GM18507 (cell line): ENCODE measurements at places on chromosomes 2 and 18.

DNA sequence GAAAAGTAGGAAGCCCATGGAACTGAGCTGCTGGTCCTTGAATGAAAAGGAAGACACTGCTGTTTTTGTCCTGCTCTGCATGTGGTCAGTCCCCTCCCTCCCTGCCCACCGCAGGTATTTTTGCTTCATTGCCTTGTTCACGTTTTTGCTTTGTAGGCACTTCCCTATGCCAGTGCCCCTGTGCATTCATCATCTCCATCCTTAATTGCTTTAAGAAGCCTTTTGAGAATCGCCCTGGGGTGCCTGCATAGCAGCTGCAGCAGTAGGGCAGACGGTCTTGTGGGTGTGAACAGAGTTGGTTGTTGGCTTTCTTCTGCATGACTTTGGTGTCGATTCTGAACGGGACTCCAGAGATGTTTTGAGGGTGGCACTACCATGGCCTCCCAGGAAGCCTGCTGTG, 97.0 kb downstream of the CABLES1 start:
- no peak for DNase-seq

DNA sequence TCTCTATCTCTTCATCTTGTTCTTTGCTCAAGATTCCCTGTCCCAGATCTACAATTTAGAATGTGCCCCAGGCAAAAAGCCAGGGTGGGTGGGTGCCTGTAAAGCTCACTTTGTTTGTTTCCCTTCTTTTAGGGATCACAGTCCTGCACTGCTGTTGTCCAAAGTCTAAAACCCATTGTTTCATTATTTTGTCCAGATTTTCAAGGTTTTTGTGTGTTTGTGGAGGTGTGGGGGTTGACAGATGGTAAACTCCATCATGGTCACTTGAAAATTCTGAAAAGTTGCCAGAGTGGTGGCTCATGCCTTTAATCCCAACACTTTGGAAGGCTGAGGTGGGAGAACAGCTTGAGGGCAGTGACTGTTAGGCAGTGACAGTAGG, 41.5 kb downstream of the YES1 start:
- no peak for DNase-seq

GRCh38 chr2:98554116-98554861, 54.0 kb downstream of the COA5 start:
- no peak for DNase-seq

DNA sequence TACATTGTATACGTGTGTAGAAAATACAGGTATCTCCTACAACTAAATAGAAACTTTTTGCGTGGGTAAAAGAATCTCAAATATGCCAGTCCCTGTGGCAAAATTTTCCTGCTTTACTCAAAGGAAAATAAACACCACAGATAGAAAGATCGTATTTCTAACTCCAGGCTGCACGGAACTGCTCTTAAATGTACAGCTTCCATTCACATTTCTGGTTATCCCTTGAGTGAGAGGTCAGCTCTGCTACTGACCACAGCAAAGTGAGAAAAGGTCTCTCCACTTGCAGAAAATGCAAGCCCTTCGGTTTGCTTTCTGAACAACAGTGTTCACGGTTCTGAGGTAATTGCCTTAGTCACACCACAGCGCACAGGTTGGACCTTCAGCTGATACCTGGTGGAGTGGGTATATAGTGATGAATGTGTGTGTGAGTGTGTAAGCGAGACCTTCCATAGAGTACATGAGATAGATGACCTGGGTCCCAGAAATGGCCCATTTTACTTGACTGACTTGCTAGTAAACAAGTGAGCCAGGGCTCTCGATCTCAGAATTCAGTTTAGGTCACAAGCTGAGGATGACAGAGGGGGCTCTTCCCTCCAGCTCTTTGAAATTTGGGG, 52.1 kb downstream of the ALPK2 start:
- DNase-seq = no peak

- DNase-seq = no peak
Measured at GRCh38 chr18:924987-925386, 20.3 kb downstream of the ADCYAP1 start.

DNA sequence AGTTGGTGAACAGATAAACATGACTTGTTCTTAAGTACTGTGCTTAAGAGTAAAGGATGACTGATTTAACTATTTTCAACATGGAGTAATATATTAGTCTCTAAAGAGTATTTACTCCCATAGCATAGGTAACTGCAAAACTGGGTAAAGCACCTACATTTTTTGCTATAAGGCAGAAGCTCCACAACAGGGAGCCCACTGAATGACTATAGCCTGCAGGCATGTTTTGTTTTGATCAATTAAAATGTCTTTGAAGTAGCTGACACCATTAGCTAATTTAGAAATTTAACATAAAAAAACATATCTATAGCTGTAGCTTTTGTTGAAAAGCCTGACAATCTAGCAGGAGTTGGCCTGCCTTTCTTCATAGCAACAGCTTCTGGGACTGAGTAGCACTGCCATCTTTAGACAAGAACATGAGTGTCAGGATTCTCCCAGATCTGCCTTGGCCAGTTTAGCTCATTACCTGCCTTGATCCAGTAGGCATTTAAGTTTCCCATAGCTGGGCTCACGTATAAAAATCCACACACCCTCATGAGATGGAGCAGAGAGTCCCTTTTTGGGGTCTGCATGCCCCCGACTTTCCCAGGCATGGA, 1935.1 kb upstream of the PIK3C3 start:
- no peak for DNase-seq

GRCh38 chr18:60019463-60019840, 119.7 kb downstream of the PMAIP1 start:
- DNase-seq = no peak

GRCh38 chr2:145141981-145142380, 622.1 kb upstream of the ZEB2 start:
- no peak for DNase-seq

GRCh38 chr2:209523041-209523740, 99.3 kb downstream of the MAP2 start:
- DNase-seq = no peak

DNA sequence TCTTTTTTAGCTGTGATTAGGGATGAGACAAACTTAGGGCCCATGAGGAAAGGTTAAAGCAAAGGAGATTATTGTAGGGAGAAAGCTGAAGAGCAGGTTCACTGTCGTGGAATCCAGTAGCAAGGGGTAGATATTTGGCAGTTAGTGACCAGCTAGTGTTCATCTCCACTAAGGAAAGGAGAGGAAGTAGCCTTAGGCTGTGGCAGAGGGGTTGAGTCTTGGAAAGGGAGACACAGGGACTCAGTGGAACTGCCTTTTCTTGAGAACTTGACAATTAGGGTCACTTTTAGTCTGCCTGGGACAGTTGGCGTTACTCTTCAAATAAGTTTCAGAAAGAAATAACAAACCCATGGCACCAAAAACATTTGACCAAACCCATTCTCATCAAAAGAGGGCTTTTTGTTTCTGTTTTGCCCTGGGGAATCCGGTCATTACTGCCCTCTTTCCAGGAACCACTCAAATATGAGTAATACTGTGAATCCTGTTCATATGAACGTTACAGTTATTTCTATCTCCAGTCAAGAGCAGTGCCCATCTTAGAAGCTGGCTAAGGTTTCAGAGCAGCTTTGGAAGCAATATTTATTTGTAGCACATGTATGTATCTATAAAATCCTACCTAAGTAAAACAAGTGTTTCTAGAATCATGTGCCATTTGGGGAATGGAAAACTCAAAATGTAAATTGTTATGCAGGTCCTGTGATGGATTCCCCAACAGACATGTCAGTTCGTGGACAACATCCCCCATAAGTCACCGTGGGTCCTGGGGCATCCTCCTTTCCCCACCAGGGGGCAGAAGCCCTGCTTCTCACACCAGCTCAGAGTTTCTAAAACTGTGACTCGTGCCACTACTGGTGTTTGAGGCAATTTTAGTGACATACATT, 77.3 kb upstream of the PHLPP1 start:
- DNase-seq = peak; percentile 40

DNA sequence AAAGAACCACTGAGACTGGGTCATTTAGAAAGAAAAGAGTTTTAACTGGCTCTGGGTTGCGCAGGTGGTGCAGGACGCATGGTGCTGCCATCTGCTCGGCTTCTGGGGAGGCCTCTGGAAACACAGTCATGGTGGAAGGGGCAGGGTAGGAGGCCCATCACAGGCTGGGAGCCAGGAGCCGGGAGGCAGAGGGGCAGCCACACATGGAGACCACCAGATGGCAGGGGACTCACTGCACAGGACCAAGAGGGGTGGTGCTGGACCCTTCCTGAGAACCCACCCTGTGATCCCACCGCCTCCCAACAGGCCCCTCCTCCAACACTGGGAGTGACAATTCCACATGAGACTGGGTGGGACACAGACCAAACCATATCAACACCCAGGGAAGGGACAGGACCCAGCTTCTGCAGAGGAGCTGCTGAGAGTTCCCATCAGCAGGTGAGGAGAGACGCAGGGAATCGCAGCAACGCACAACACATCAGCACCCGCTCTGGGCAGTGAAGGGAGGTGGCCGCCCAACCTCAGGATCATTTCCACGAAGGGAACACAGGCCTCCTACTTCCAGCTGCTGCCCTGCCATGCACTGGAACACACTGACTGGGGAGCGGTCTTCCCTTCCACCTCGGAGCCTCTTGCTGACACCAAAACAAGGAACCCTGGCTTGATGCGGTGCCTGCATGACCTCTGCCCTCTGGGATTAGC, 130.7 kb downstream of the TPO start:
- no peak for DNase-seq

GRCh38 chr2:35822716-35823115, 532.9 kb upstream of the CRIM1 start:
- DNase-seq = no peak

DNA sequence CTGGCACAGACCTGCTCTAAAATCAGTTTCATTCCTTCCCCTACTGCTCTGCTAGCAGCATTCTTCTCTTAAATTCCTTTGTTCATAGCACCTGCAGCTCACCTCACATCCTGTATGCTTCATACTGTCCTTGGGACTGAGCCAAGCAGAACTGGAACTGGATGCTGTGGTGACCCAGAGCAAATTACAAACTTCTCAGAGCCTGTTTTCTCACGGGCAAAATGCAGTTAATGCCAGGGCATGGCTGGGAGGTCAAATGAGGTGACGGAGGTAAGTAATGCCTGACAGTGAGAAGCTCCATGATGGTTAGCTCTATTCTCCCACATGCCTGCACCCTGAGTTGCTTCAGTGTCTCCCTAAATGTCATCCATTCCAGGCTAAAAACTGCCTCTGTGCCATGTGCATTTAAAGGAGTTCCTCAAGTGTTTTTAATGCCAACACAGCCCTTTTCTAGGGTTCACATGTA, 29.7 kb downstream of the C2orf42 start:
- no peak for DNase-seq

- DNase-seq = no peak
Measured at GRCh38 chr18:74518456-74519295, 15.6 kb upstream of the CNDP1 start.

DNA sequence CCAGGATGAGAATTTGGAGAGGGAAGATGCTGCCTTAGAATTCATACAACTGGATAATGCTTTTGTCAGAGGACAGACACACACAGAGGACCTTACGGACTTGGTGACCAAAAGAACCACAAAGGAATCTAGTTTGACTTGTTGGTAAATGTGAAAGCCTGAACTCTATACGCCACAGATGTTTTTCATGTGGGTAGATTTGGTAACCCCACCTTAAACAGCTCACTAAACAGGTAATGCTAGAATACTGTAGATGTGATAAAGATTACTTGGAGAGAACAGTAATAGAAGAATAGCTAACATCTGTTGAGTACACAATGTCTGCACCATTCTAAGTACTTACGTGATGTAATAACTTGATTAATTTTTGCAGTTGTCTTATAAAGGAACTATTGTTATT, 24.1 kb downstream of the ANXA4 start:
- DNase-seq = no peak

DNA sequence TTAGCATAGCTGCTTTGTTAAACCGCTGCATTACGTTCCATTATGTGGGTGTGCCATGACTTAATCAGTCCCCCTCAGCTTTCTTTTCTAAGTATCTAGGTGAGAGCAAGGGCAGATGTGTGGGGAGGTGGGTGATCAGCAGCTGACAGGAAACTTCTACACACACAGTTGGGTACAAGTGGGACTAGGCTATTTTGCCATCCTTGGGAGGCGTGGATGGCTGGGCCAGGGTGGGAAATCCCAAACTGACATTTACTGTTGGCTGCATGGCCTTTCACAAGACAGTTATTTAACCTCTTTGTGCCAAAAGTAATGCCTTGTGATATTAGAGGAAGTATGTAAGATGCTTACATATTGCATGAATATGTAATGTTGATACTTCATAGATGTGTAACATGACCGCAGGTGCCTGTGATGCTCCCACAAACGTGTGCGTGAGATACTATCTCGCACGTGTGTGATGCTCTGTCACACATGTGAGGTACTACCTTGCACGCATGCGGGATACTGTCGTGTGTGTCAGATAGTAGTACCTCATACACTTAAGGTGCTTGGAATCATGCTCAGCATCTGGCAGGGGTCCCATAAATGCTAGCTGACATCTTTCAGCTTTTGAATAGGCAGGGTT, 314.5 kb downstream of the PRKCE start:
- DNase-seq = no peak

- DNase-seq = no peak
Measured at GRCh38 chr18:59357928-59358327, 1.1 kb downstream of the LMAN1 start.

GRCh38 chr2:80255918-80256781, 48.4 kb downstream of the LRRTM1 start:
- no peak for DNase-seq

GRCh38 chr2:25700221-25700660, 26.9 kb upstream of the DTNB start:
- no peak for DNase-seq

DNA sequence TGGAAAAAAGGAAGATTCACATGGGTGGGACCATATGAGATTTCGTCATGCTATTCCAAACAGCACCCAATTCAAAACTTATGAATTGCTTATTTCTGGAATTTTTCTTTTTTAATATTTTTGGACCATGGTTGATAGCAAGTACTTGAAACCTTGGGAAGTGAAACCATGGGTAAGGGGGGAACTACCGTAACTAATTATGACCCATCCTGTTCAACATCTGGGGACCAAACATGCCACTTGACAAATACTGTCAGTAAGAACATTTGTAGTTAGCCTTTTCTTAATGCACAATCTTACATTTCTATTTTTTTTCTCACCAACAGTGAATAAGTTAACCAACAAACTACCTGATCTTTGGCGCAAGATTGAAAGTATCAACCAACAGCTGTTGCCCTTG, 105.7 kb upstream of the TTC39C start:
- no peak for DNase-seq

- no peak for DNase-seq
Measured at GRCh38 chr2:229330952-229331351, 59.9 kb upstream of the PID1 start.

DNA sequence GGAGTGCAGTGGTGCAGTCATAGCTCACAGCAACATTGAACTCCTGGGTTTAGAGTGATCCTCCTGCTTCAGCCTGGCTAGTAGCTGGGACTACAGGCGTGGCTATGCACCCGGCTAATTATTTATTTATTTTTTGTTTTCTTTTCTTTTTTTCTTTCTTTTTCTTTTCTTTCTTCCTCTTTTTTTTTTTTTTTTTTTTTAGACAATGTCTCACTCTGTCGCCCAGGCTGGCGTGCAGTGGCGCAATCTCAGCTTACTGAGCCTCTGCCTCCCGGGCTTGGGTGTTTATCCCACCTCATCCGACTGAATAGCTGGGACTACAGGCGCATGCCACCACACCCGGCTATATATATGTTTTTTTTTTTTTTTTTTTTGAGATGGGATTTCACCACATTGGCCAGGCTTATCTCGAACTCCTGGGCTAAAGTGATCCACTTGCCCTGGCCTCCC, 1.4 kb upstream of the ANXA4 start:
- DNase-seq = no peak
